Activated T-cell treated with anti-CD3 and anti-CD28 coated beads for 48 hours (primary cell): ENCODE measurements at places on chromosomes 3 and 15.

DNA sequence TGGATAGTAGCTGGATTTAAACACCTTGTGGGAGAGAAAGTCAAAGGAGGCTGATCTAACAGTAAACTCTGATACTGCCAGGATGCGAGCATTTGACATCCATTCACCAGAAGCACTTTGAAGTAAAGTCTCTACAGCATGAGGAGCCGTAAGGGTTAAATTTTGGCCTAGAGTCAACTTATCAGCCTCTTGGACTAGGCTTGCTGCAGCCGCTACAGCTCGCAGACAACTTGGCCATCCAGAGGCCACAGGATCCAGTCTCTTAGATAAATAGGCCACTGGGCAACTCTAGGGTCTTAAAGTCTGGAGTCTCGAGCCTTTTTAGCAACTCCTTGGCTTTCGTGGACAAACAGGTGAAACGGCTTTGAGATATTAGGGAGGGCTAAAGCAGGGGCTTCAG is 61.4 kb downstream of the PLSCR2 start:
- DNase-seq = no peak

DNA sequence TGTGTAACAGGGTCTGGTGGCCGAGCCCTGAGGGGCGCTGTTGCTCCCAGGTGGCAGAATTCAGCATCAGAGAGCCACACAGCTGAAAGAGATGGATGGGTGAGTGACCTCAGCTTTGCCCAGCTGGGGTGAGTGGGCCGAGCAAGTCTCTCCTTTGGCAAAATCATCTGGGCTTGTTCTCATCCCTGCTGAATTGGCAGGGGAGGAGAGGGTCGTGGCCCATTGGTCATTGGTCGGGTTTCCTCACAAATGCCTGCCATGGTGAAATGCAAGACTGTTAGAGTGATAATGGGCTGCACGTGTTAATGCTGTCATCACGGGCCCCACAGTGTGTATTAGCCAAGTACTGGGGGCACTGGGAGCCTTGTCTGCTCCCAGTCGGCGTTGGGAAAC is 15.9 kb downstream of the ABHD2 start:
- no peak for DNase-seq

- DNase-seq = no peak
Measured at GRCh38 chr3:81645248-81645647, 116.2 kb downstream of the GBE1 start.

DNA sequence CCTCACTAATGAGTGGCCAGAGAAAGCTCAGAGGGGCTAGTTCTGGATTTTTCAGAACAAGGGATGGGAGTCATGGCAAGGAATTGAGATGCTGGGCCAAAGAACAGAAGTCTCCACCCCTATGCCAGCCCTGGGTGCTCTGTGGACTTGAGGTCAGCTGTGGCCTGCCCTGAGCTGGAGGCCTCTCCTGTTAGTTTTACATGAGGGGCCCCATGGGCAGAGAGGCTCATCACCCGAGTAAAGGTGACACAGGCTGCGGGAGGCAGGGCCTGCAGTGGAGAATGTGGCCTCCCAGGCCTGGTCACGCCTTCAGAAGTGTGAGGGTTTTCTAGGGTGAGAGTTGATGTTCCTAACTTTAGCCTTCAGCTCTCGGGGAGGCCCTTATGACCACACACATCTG is 44.9 kb downstream of the ABHD5 start:
- DNase-seq = no peak

GRCh38 chr15:43190178-43190577 is 5.0 kb downstream of the CCNDBP1 start:
- no peak for DNase-seq

DNA sequence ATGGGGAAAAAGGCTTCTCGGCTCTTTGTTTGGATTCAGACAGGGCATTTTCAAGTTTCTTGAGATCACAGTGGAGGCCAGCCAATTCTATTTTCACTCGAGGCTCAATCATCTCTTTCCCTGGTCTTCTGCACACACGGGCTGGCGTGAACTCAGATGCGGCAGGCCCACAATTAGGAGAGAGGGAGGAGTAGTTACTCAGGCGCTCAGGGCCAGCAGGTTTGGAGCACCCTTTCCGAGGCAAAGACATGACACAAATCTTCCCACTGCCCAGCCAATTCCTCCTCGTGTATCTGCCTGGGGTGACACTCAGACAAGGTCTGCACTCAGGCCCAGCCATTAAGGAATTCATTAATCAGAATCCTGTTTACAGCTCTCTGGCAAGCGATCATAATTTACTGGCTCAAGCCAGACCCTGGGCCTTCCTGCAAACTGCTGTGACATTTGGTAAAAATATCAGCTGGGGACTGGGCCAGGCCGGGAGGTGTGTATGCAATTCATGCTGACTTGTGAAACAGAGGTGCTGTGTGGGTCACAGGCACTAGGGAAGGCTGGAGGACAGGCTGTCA is 68.1 kb upstream of the TLE3 start:
- DNase-seq = no peak

- DNase-seq = no peak
Measured at GRCh38 chr3:127002195-127003174, 19.6 kb downstream of the PLXNA1 start.

DNA sequence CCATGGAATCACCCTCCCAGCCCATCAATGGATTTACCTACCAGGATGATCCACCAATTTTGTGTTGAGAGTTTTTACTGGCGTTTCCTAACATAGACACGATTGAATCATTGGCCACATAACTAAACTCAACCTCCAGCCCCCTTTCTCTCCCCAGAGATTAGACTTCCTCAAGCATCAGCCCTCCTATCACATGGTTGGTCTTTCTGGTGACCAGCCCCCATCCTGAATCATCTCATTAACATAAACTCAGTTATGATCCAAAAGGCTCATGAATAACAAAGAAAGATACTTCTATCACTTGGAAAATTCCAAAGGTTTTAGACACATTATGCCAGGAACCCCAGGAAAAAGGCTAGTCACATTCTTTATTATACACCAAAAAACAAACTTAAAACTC is 21.2 kb downstream of the PRKAR2A start:
- no peak for DNase-seq

DNA sequence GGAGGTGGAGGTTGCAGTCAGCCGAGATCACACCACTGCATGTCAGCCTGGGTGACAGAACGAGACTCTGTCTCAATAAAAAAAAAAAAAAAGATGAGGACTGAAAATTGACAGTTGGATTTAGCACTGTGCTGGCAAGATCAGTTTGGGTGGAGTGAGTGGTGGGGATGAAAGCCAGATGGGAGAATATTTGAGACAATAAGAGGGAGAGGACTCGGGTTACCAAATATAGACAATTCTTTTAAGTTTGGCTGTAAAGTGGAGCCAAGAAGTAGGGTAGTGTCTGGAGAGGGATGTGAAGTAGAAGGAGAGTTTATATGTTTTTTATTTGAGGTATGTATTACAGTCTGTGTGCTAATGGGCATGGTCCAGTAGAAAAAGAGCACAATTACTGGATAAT is 20.4 kb downstream of the TMOD3 start:
- no peak for DNase-seq

DNA sequence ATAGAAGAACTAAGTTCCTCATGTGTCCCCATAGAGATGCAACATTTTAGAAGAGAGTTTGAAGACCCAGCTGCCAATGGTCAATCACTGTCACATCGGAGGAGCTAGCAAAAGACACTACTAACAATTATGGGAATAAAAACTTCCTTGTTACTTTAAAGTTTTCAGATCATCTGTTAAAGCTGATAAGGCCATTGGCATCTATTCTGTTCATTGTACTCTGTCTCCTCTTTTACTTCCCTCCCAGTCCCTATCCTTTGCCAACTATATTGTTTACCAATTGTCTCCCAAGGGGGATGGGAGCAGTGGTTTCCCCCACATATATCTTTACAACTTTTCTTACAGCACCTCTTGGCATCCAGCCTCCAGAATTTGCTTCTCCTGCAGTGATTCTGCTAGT is 81.0 kb downstream of the FAM174B start:
- no peak for DNase-seq

DNA sequence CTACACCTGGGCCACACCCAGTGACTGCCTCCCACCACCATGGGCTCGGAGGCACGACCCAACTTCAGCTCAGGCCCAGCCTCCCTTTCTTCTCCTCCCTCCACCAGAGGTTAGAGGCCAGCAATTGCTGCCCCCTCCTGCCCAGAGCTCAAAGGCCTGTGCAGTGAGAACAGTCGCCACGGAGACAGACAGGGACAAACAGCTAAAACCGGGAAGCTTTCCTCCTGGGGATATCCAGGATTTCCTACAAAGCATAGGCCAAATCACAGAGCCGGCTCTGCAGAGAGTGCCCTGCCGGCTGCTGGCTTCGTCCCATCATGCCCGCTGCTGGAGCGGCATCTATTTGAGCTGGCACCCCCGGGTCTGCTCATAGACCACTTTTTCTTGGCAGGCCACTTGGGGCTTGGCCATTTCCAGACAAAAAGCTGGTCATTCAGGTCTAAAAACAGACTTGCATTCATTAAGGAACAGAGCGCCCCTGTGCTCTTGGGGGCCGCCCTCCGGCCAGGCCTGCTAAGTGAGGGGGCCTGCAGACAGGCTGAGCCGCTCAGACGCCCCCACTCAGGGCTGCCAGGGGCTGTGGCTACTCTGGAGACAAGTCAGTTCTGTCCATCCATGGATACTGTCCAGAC is 17.5 kb downstream of the GRAMD2A start:
- DNase-seq = no peak

DNA sequence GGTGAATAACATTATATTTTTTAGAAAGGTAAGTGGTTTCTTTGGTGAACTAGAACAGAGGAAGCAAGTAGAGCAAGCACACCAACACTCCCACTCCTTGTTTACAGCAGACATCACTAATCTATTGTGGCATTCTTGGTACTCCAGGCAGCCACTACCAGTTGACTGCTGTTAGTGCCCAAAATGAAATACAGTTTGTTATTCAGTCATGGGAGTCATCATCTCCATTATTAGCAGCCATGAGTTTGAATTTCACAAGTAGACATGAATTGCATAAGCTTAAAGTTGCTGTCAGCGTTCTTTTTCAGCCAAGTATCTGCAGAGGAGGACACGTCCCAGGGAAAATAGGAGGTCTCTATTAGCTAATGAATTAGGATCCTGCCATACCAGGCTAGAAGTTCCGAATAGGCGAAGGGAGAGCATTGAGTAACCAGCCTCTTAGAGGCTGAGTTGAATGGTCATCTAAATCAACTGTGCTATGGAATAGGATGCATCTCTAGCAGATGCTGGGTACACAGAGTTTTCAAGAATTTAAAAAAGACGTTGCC is 252.7 kb upstream of the ICE2 start:
- DNase-seq = no peak

- no peak for DNase-seq
Measured at GRCh38 chr3:137845194-137845593, 81.1 kb downstream of the SOX14 start.

GRCh38 chr15:56356616-56357015 is 8.6 kb upstream of the TEX9 start:
- DNase-seq = no peak

DNA sequence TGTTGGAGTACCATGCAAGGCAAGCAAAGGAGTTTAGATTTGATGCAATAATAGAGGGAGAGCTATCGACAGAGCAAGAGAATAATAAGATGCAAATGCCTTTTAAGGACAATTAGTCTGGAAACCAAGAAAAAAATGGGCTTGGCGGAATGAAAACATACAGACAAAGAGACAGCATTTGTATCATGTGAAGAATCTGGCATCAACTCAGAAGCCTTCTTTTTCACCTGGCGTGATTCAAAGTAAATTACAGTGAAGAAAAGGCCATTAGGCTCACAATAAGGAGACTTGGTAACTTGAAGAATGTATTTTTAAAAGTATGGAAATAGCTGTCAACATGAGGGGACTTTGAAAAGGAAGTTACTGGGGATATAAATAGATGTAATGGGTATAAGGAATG is 521.2 kb upstream of the GOLIM4 start:
- no peak for DNase-seq

DNA sequence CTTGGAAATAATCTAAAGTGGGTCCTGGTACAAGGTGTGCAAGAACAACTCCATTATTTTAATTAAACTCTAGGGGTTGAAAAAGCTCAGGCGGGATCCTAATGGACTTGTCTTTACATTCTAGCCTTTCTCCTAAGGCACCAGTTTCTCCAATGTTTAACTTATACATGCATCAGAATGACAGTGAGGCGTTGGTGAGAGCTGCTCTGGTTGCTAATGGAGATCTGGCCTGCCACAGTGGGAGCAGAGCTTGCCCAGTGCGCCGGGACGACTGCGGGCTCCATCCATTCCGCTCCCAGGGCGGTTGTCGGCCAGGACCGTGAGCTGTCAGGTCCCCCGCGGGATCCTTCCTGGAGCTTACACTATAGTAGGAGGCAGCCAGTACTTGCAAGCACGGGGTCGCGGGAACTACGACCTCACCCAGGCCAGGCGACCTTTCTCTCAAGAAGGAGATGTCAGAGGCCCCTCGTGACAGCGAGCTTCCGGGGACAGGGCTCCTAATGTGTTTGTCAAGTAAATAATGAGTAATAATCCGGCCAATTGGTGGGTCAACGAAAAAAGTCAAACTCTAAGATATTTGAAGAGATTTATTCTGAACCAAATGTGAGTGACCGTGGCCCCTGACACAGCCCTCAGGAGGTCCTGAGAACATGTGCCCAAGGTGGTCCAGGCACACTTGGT is 991 bp upstream of the HIGD1A start:
- no peak for DNase-seq

GRCh38 chr15:61037031-61037430 is 192.1 kb downstream of the RORA start:
- DNase-seq = no peak

- DNase-seq = peak; percentile 17
Measured at GRCh38 chr3:187678726-187679268, 8.6 kb upstream of the SST start.

- DNase-seq = no peak
Measured at GRCh38 chr15:91688811-91689210, 164.7 kb upstream of the SLCO3A1 start.

DNA sequence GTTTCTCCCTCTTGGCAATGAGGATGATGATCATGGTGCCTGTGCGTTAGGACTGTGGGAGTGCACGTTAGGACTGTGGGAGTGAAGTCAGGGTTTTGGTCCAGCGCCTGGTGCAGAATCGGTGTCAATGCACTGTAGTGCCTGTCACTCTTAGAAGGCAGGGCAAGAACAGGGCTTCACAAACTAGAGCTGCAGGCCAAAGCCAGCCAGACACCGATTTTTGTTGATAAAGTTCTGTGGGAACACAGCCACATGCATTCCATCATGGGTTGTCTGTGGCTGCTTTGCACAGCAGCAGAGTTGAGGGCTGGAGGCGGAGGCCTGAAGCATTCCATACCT is 32.6 kb upstream of the NR2C2 start:
- no peak for DNase-seq

GRCh38 chr15:65805019-65805745 is 13.1 kb upstream of the DENND4A start:
- no peak for DNase-seq

- DNase-seq = no peak
Measured at GRCh38 chr3:32782407-32782806, 35.4 kb upstream of the TRIM71 start.

DNA sequence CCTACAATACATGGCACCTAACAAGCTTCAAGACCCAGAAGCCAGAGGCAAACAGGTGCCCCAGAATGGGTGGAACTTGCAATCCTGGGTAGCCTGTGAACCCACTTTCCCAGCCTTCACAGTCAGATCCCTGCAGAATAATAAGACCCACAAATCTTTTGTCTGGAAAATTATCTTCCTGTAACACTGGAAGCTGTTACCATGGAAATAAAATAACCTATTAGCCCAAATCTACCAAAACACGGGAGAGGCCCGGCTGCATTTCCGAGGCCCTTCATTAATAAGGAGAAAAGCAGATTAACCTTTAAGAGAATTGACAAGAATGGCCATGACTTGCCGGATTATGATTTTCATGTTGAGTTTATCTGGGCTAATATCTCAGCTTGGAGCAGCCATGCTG is 256.1 kb upstream of the PROK2 start:
- no peak for DNase-seq
